Neural progenitor cell (in vitro differentiated cells): ENCODE measurements at places on chromosomes 12 and 14.

DNA sequence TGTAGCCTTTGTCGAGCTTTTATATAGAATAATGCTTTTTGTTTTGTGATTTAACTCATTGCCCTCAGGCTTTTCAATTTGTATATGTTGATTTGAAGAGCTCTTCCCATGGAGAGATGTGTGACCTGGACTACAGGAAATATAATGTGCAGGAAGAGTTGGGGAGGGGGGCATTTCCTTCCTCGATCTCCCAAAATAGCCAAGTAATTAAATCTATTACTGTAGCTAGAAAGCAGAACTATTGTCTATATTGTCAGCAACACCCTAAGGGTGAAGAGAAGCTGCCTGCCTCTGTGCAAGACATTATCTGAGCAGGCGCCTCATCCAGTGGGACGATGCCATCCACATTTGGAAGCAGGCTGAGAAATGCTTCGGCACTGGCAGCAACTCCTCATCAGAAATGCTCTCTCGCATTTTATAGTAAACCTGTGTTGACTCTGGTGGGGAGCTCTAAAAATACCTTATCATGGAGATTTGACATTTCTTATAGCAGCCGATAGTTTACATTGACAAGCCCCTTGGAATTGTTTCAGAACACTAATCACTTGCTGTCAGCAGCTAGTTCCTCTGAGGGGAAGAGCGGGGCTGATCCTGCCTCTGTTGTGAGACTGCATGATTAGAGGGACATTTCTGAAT lies 392.5 kb upstream of the RGS6 start:
- no peak for DNase-seq

DNA sequence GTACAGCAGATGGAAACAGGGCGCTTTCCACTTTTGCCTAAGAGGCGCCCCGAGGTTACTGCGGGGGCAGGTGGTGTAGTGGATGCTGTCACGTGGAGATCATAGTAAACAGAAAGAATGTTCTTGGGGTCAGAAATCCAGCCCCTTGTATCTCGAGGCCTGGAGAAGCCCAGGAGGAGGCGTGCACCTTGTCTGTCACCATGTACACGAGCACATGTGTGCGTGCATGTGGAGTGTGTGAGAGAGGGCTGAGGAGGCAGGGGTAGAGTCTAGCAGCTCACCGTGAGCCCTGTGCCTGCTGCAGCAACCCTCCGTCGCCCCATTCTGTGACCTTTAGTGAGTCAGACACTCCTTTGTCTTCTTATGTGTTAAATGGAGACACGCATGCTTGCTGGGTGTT lies 59.0 kb downstream of the CACNA1C start:
- DNase-seq = no peak

- DNase-seq = peak; percentile 65
These were observed 10.9 kb upstream of the ZNF705A start for GRCh38 chr12:8145754-8146441.

- DNase-seq = no peak
These were observed 12.3 kb downstream of the CHST11 start for GRCh38 chr12:104469066-104469465.

DNA sequence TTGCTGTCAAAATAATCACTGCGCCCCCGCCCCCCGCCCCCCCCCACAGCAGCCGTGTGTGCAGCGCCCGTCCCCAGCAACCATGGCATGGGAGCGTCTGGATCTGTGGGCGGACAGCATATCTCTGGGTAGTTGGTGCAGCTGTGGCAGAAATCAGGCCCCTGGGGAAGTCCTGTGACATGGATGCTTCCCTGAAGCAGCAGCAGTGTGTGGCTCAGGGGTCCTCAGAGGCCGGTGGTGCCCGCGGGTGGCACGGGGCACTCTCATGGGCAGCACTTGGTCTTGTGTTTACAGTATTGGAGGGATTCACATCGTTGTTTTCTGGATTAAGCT lies 19.2 kb downstream of the XRCC3 start:
- no peak for DNase-seq

DNA sequence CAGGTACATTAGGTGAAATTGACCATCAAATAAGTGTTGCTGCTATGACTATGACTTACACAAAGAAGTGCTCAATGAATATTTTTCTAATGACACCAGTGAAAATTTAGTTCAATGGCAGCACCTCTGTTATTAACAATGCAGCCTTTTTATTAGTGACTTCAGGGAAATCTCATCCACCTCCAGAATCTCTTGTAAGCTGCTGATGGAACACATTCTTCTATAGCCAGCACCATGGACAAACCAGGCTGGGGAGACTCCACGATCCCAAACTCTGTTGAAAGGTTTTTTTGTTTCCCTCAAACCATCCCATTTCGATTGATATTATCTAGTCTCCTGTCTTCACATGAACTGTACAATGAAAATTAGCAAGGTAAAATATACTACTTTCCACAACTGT lies 265.9 kb downstream of the ITPR2 start:
- DNase-seq = no peak

DNA sequence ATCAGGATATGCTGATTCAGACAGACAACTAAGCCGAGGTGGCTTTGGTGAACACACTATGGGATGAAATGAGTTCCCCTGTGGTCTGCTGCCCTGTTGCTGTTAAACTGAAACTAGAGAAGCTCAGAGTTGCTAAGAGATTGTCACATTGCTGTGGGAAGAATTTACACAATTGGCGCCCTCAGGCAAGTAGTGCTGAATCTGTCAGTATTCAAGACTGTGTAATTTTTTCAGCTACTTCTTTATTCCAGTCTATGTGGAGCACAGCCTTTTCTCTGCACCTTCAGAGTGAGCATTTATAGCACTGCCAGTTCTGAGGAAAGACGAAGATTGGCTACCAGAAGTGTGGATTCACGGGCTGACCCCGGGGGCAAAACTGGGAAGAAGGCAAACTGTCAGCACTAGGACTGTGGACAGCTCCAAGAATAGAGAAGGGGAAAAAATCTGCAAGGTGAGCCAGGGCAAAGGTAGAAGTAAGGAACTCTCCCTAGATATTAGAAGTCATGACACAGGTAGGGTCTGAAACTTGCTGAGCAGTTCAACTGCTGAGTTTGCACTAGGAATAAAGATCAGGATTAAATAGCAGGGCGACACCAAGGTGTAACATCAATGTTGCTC lies 218.8 kb upstream of the TMPO start:
- peak; percentile 48 for DNase-seq

- no peak for DNase-seq
These were observed 30.3 kb downstream of the CD9 start for GRCh38 chr12:6230321-6231110.

DNA sequence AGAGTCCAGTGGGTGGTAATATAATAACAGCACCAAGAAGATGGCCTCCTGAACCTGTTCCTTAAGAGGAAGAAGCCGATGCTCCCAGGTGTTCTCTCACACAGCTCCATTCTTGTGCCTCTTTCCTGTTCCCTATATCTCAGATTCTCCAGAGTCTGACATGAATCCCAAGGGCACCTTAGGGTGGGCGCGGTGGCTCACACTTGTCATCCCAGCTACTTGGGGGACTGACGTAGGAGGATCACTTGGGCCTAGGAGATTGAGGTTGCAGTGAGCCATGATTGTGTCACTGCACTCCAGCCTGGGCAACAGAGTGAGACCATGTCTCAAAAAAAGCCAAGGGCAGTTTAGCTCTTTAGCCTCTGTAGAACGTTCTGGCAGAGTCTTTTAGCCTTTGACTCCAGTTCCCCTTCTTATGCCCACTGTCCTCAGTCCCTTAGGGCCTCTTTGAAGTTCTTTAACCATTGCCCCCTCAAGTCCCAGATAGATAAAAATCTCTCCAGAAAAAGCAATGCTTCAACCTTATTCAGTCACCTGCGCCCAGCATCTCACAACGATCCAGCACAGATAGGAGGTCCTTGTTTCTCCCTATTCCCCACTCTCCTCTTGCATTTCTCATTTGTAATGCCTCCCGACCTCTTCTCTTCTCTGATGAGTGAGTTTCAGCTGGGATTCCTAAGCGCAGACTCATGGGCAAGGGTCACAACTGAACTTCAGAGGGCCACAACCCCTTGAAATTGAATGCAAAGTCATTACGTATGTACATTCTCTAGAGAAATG lies 4.7 kb downstream of the CCDC184 start:
- no peak for DNase-seq

- no peak for DNase-seq
These were observed 13.9 kb upstream of the OAS1 start for GRCh38 chr12:112892856-112893255.

DNA sequence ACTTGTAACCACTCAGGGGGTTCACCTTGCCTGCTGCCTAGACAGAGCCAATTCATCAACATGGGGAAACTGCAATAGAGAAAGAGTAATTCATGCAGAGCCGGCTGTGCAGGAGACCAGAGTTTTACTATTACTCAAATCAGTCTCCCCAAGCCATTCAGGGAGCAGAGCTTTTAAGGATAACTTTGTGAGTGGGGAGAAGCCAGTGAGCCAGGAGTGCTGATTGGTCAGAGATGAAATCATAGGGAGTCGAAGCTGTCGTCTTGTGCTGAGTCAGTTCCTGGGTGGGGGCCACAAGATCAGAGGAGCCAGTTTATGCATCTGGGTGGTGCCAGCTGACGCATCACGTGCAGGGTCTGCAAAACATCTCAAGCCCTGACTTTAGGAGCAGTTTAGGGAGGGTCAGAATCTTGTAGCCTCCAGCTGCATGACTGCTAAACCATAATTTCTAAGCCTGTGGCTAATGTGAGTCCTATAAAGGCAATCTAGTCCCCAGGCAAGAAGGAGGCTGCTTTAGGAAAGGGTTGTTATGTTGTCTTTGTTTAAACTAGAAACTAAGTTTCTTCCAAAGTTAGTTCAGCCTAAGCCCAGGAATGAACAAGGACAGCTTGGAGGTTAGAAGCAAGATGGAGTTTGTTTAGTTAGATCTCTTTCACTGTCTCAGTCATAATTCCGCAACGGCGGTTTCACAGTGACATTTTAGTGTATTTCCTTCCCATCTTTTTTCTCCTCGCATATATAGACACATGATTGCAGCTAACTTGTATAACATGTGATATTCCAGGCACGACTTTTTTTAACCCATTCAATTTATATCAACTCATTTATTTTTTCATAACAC lies 68.9 kb upstream of the NCOR2 start:
- no peak for DNase-seq

DNA sequence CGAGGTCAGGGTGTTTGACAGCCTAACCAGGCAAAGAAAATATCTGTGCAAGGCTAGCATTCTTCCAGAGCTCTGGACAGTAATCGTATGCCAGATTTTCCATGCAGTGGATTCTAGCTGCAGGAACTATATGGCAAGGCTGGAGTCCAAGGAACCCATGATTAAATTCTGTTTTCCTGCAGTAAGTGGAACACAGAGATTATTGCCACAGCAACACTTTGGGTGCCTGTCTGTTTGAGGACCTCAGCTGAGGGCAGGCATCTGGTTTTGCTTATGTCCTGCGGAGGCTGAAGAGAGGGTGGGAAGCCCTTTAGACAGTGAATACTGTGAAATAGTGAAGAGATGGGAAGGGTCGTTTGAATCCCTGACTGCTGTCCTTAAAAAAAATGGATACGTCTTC lies 104.4 kb downstream of the DAD1 start:
- no peak for DNase-seq

GRCh38 chr12:112537710-112538396 lies 119.1 kb downstream of the PTPN11 start:
- peak; percentile 29 for DNase-seq
